NCI-H2029 treated with DMSO at 0.1 percent for 48 hours (cell line): ENCODE measurements at places on chromosomes 6 and 20.

- peak; percentile 34 for DNase-seq
Measured at GRCh38 chr6:109610590-109610989, 80.4 kb downstream of the AK9 start.

DNA sequence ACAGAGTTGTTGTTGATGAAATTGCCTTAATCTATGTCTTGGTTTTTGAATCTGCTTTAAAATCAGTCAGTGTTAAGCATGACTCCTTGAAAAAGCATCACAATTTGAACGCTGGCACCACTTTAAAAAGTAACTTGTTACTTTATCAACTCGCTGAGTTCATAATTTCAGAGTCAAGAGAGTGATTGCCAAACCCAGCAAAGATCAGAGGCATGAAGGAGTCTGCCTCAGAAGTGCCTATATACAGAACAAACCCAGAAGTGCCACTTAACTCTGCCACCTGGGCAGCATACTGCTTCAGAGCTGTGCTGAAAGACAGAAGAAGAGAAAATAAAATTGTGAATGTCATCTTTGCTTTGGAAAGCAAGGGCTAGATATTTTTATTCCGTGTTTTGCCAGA is 73.6 kb upstream of the HCRTR2 start:
- no peak for DNase-seq

- DNase-seq = no peak
Measured at GRCh38 chr20:6501061-6501460, 266.4 kb upstream of the BMP2 start.

DNA sequence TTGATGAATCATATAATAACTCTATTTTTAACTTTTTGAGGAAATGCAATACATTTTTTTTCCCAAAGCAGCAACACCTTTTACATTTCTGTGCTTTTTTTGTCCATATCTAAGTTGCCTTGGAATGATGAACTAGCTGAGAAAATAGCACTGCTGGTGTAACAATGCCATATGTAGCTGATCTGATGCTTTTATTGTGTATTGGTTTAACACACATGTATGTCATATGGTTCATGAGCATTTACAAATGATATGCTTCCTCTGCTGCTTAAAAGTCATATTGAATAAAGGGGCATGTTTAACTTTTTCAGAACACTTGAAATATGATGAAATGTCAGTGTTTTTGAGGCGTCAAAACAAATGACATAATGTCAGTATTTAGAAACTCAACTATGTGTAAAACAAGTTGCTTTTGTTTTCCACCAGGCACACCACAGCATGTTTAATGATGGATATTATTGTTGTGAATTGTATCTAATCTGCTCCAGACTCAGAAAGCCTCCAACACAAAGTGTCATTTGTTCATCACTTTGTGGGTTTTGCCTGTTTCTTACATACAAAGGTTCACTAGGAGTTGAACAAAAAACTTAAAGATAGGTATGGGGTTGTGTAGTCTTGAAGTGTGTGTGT is 775.8 kb upstream of the FLRT3 start:
- no peak for DNase-seq

- DNase-seq = no peak
Measured at GRCh38 chr6:134287859-134288537, 29.9 kb downstream of the SGK1 start.

- no peak for DNase-seq
Measured at GRCh38 chr20:59738851-59739250, 134.5 kb downstream of the PHACTR3 start.

GRCh38 chr20:34362502-34363061 is 491 bp upstream of the ITCH start:
- DNase-seq = no peak

GRCh38 chr6:168756009-168756634 is 315.1 kb downstream of the SMOC2 start:
- DNase-seq = no peak

DNA sequence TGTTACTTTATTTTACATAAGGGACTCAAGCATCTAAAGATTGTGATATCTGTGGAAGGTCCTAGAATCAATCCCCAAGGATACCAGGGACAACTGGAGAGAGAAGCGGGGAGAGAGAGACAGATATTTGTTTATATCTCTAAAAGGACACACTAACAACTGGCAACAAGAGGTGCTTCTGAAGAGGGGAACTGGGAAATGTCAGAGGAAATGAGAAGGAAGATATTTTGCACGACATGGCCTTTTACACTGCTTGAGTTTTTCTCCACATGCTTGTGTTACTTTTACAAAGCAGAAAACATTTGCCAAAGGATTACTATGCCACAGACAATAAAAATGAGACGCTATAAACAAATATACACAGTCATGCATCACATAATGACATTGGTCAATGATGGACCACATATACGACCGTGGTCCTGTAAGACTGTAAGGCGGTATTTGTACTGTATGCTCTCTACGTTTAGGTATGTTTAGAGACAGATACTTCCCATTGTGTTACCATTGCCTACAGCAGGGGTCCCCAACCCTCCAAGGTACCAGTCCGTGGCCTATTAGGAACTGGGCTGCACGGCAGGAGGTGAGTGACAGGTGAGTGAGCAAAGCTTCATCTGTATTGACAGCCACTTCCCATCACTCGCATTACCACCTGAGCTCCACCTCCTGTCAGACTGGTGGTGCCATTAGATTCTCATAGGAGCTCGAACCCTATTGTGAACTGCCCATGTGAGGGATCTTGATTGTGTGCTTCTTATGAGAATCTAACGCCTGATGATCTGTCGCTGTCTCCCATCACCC is 64.6 kb upstream of the PTPN1 start:
- DNase-seq = no peak

- no peak for DNase-seq
Measured at GRCh38 chr6:81792826-81793225, 40.3 kb upstream of the TENT5A start.

- no peak for DNase-seq
Measured at GRCh38 chr6:159977255-159977903, 8.5 kb downstream of the IGF2R start.

- no peak for DNase-seq
Measured at GRCh38 chr6:145372671-145373151, 362.6 kb downstream of the EPM2A start.

DNA sequence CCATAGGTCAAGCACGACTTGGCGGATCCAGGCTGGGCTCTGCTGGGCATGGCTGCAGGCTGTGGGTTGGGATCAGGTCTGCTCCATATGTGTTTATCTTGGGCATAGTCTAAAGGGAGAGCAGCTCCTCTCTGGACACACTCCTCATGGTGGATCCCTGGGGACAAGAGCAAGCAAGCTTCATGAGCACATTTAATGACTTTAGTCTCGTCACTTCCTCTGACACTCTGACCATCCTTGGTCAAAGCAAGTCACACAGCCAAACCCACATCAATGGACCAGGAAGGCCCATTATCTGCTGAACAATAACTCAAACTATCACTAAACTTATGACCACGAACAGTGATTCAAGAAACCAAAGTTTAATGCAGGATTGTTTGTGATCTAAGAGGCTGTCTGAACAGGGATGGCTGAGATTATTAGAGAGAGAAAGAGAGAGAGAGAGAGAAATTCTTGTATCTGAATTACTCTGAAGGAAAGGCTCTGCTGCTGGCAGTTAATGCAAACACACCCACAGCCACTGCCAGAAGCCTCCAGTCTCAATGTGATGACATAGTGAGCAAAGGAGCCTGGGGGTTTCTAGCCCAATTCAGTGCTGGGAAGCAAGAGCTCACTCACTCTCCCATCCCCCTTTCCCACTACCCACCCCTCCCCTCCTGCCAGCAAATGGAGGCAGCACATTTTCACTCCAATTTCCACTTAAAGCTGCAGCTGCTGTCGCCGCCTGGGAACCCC is 490.2 kb upstream of the SULF2 start:
- DNase-seq = no peak
